Bronchial epithelial cell (primary cell): ENCODE measurements at places on chromosomes 12 and 14.

DNA sequence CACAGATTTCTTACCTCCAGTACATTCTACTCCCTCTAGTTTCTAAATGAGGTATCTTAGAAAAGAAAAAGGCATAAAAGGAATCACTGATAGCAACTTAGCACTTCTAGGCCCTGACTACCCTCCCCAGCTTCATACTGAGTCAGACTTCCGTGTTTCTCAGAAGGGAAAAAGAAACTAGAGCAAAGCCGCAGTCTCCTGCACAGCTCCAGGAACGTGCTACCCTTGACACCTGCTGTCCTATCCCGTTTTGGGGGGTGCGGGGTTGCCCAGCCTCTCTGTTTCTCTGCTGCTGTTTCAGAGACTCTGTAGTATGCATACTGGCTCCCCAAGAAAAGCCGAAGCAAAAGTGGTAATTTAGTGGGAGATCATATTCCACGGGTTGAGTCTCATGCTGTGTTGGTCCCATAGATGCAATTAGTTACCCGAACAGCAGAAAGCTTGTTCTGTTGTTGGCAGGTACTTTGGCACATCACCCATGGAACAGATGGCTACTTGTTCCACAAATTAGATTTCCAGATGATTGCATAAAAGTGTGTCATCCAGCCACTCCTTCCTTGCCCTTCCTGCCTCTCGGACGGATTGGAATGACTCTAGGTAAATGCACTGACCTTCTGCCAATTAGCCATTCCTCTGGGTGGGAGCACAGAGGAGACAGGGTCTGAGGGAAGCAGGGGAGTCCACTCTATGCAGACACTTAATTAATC, 438.1 kb downstream of the FUT8 start:
- peak; percentile 4 for DNase-seq

- DNase-seq = no peak
These were observed 41.1 kb upstream of the CDKN3 start for GRCh38 chr14:54355698-54356097.

- DNase-seq = no peak
These were observed 509 bp downstream of the PLEKHG6 start for GRCh38 chr12:6310771-6311610.

DNA sequence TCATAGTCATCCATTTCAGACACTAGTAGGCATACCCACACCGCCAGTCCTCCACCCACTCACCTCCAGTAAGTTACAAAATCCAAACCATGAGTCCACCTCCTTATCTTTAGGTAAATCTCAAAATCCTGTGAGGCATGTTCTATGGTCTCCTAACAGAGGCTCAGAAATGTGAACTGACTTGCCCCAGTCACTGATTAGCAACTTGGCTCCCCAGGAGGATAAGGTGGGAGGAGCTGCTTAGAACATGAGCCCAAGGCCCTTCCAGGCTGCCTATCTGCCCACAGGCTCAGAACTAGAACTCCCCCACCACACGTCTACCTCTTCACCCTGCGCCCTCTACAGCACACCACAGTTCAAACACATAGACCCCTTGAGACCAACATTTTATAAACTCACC, 19.9 kb downstream of the SETD3 start:
- DNase-seq = peak; percentile 94

- DNase-seq = no peak
These were observed 93.8 kb downstream of the GALC start for GRCh38 chr14:87899228-87899627.

DNA sequence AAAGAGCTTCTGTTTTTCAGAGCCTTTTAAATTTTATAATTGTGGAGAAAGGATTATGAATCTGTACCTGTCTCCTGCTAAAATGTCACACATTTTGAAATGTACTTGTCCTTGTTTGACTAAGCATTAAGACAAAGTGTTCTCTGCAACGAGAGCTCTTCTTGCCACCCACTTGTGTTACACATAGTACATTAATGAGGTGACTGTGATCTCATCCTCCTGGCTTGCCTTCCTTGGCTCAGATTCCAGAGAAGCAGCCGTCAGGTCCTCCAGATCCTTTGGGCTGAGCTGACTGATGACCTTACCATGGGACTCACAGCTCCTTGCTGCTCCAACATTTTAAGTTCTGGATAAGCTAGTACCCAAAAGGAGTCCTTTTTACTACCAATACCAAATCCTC, 81.4 kb downstream of the BBS10 start:
- DNase-seq = peak; percentile 88

- DNase-seq = peak; percentile 78
These were observed at the start of gene PTPRQ for GRCh38 chr12:80443974-80444666. Gene PTPRQ (plus strand): TSS chr12:80444235. CDS start chr12:80444346, 111 bp downstream.

- no peak for DNase-seq
These were observed 75.3 kb downstream of the WSCD2 start for GRCh38 chr12:108204117-108204987.

DNA sequence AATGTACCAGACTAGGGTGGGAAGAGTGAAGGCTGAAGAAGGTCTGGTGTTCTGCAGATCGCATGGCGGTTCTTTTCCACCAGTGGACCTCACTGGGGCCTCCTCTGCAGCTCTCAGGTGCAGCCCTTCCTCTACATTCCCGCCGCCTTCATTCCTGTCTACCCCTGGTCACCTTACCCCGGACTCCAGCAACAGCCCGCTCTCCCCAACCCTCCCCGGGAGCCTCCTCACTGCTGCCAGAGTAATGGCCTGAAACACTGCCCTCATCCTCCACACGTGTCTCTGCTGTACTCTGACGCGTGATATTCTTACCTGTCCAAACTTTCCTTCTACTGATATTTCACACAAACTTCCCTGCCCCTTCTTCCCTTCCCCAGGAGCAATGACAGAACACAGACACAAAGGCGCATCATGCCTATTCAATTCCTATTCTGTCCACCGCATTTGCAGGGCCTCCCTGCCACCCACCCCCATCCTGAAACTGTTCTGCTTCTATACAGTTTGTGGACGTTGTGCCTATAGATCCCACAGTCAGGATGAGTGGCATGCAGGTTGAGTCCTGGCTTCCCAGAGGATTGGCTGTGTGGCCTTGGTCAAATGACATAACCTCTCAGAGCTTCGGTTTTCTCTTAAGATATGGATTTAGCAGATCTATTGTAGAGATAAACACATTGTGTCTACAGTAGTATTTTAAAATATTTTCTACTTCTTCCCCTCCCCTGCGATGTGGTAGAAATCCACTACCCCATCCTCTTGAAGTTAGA, 1.7 kb upstream of the NUAK1 start:
- DNase-seq = no peak

GRCh38 chr14:104591506-104592291, 12.1 kb downstream of the C14orf180 start:
- no peak for DNase-seq

DNA sequence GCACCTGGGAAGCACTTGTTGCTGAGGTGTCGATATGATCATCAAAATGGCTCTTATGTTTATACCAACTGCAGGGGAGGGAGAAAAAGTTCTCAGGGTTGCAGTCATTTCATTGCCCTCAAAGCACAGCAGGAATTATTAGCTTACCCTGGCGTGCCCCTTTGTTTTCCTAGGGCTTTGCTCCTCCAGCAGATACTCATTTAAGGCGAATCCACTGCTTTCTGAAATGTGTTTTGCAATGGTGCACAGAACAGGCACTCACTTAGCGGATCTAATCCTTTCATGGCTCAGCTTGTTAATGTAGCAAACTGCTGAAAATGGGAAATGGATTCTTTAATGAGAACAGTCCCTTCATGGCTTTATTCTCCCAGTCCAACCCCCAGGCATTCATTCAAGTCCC, 76.7 kb downstream of the NKX2-1 start:
- DNase-seq = no peak

DNA sequence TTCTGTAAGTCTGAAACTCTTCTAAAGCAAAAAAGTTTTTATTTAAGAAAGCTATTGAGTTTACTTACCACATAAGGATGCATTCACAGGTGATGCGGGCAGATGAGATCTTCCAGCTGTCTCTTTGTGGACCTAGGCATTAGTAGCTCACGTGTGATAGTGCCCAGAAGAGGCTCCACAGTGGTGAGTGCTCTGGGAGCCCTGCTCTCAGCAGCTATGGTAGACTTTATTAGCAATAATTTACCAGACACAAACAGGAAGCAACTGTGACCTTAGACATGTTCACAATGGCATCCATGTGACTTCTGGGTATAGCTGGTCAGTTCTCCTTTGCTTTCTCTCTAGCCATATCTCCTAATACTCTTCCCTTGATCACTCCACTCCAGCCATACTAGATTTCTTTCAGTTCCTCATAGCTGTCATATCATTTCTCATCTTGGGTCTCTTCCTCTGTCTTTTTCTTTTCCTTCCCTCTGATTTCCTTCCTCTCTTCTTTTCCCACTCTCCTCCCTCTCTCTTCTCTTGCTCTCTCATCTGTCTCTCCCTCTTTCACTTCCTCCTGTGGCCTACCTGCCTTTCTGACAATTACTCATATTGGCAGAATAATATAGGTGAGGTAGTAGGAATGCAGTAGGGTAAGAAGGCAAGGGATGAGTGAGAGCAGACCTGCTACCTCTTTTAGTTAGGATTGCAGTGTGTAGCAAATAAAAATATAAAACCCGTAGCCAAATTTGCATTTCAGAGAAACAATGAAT, 75.2 kb upstream of the SCAF11 start:
- DNase-seq = peak; percentile 27

DNA sequence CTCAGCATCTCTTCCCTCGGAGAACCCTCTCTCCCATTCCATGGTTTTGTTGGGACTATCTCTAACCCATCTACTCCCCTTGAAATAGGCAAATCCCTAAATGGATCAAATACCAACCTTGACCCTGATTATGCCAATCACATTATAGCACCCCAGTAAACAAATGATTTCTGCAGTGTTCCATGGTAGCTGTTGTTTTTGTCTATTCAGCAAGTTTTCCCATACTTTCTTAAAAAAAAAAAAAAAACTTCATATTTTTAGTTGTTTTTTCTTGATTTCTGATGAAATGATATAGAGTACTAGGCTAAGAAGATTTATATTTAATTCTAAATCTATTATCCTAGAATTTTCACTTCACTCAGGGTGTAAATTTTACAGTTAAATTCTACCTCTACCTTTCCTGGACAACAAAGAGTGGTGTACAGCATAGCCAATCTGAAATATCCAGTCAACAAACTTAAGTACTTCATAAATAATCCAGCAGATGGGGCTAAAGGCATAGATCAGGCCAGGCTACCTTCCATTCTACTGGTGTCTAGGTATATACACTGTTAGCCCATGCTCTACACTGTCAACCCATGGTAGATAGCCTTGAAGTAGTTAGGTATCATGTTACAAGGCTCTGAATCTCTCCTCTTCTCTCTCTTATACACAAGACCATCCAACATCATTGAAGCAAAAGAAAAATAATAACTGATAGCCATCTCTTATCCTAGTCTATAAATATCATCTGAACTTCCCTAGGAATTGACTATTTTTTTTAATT, 82.2 kb downstream of the PLEKHG7 start:
- peak; percentile 83 for DNase-seq

DNA sequence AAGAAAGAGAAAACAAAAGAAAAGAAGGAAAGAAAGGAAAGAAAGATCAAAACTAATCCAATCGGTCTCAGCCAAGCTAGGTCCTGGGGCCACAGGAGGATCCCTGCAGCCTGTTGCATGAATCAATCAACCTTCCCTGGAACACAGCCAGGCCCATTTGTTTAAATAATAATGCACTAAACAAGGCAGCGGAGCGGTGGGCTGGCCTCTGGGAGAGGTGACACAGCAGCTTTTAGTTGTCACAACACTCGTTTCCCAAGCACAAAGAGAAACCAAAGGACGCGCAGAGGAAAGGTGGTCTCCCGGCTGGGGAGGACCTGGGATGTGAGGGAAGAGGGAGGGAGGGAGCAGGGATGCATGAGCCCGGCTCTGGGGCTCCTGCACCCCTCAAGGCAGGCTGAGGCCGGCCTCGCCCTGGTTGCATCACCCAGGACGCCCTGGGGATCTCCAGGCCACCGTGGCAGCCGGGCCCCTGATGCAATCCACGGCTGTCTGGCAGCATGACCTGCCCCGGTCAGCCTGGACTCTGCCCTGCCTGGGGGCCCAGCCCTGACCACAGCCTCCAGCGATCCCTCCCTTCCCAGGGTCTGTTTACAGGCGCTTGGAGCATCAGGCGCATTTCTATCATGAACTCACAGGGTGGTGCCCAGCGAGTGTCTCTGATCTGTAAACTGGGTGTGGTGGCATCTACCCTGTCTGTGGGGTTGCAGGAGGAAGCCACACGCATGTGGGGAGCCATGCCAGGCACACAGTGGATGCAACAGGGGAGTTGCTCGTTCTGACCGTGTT, 32.5 kb downstream of the MMP17 start:
- DNase-seq = peak; percentile 64

GRCh38 chr12:117044790-117045159, 54.4 kb downstream of the TESC start:
- DNase-seq = no peak

DNA sequence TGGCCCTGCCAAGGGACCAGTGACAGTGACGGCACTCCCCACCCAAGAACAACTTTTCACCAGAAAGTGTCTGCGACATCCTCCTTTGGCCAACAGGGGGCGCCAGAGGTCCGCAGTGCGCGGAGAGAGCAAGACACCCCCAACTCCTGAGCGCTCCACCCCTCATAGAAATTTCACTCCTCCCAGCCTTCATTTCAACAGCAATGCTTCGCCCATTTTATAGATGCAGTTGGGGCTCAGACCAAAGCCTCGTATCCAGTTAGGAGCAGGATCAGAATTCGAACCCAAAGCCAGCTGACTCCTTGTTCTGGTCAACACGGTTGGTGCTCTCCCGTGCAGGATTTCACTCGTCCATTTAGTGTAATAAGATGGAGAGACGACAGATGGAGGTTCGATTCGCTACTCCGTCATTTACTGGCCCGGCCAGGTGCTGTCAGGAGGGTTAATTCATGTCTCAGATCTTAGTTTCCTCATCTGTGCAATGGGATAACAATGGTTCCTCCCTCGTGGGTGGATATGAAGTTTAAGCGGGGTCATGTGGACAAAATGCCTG, 2.4 kb upstream of the POP5 start:
- peak; percentile 33 for DNase-seq

DNA sequence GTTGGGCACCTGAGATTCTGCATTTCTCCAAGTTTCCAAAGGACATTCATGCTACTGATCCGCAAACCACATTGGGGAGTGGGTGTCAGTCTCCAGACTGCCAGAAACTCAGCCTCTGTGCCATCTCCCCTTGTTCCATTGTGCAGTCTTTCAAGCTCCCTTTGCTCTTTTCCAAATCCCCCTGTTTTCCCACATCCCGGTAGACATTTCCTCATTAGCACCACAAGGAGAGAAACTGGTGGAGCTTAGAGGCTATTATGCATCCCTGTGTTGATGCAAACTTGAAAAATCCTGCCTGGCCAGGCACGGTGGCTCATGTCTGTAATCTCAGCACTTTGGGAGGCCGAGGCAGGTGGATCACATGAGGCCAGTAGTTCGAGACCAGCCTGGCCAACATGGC, 10.7 kb downstream of the CCDC63 start:
- DNase-seq = no peak

DNA sequence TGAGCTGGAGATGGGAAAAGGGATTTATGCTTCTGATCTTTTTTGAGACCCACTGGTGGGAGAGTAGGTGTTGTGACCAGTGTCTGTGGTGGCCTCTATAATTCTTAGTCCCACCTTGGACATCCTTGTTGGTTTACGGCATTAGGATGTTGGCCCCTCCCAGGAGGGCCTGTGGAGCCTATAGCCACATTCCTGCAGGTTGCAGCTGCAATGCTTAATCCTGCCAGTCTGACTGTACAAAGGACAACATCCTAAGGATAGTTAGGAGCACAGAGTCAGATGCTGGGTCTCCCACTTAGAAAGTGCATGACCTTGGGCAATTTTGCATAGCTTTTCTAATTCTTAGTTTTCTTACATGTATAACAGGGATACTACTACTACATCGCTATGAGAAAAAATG, 150.9 kb upstream of the SLC38A2 start:
- DNase-seq = no peak

GRCh38 chr14:37650356-37651037, 55.1 kb downstream of the TTC6 start:
- no peak for DNase-seq
